ENCODE measurements at places on chromosomes 4 and X.

DNA sequence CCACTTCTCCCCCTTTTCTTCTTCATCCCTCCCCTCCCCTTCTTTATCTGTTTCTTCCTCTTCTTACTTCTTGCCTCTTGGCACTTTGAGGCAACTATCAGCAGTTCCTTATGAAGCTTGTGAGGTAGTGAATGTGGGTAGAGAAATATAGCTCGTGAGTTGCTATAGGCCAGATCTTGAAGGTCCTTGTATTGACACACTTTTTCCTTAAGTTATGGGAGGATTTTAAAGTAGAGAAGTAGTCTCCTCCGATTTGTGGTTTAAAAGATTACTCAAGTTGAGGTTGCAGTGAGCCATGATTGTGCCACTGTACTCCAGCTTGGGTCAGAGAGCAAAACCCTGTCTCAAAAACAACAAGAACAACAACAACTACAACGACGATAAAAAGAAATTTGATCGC, 3.4 kb upstream of the RRAGB start:
- DNase-seq, result no peak

DNA sequence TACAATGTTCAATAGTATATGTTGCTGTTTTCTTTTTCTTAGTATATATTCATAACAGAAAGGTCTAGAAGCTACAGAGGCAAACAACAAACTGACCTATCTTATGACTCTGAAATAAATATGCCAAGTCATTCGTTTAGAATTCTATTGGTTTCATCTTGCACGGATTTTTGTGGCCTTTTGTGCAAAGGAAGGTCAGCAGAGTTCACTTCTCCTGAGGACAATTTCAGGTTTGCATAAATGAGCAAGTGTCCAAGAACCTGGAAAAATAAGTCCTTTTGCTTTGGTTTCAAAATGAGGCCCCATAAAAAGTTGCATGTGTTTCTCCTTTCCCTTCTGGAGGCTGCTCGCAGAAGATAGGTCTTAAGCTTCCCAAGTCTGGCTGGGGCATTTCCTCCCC, 156.9 kb downstream of the APBB2 start:
- DNase-seq, result no peak

DNA sequence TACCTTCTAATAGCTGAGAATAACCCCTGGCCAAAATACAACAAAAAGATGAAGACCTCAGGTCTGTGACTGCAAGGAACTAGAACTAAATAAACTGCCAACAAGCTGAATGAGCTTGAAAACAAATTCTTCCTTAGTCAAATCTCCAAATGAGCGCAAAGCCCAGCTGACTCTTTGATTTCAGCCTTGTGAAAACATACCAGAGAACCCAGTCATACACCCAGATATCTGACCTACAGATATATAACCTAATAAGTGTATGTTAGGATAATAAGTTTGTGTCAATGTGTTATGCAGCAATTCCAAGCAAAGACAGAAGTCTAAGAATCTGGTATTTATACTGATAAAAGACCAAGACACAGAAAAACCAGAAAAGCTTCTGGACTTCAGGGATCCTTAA, 38.0 kb upstream of the ADGRL3 start:
- no peak for DNase-seq

DNA sequence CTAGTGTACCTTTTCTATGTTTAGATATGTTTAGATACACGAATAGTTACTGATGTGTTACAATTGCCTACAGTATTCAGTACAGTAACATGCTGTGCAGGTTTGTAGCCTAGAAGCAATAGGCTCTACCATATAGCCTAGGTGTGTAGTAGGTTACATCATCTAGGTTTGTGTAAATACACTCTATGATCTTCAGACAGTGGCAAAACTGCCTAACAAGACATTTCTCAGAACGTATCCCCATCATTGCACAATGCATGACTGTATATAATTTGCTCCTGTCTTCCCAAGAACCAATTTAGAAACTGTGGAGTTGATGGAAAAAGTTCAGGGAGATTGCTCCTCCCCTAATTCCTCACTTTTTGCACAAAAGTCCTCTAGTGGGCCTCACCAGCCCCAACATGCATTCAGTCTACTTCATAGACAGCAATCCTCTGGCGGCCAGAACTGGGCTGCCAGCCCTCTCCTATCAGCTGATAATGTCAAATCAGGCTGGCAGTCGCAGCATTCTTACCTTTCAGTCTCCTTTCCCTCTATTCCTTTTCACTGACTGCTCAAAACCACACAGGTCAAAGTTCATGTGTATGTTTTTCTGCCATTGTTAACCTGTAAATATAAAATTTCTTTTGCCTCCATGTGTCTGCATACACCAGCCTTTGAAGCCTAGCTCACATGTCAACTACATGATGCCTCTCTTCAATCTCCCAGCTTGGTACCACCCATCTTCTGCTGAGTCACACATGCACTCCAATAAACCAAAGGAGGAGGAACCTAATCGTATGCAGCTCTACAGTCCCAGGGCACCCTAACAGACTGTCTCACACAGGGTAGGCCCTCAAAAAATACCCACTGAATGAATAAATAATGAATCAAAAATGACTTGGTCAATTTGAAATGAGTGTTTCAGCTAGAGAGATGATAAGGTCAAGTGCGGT, 32.0 kb downstream of the BCLAF3 start:
- no peak for DNase-seq

GRCh38 chr4:146257511-146257910, 43.2 kb downstream of the REELD1 start:
- no peak for DNase-seq

DNA sequence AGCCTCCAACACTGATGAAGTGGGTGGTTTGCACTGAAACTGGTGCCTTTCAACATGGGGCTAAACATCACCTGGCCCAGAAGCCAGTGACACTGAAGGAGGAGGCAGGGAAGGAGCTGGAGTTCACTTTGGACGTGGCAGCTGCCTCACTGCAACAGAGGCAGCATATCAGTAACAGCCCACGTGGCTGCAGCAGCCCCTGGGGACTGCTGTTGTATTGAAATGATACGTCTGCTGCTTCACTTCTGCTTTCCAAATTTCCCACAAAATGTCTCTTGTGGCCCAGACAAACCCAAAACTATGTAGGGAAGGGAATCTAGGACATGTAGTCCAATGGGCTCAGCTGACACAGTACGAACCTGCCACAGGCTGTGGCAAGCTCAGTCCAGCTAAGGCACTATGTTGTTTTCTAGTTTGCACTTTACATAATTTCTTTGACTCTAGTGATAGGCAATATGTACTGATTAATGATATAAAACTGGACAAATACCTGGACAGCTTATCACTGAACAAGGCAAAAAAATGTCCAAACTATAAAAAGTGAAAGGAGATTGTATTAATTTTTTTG, 84.7 kb upstream of the RAPGEF2 start:
- no peak for DNase-seq

DNA sequence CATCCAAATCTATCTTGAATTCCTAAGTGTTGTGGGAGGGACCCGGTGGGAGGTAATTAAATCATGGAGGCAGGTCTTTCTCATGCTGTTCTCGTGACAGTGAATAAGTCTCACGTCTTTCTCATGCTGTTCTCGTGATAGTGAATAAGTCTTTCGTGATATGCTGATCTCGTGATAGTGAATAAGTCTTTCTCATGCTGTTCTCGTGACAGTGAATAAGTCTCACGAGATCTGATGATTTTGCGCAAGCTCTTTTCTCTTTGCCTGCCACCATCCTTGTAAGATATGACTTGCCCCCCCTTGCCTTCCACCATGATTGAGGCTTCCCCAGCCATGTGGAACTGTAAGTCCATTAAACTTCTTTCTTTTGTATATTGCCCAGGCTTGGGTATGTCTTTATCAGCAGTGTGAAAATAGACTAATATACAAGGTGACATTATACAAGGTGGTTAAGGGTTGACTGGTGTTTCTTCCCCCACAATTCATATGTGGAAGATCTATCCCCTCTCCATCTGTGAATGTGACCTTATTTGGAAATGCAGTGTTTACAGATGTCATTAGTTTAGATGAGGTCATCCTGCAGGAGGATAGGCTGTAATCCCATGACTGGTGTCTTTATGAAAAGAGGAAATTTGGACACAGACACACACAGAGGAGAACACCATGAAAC, 27.6 kb downstream of the ARSD start:
- DNase-seq, result no peak

Measured in SK-N-DZ (cell line).